ENCODE measurements at places on chromosomes 1 and 21. TPM values are rescaled to one million over a fixed set of nuclear protein-coding genes. Genes with fewer than 3 reads are reported as not detected.

Gene TFF1
- not detected for polyA plus RNA-seq

Gene CFHR3
- polyA plus RNA-seq, result 0.35 TPM

Gene FMO2
- polyA plus RNA-seq, result 0.40 TPM

Gene TMEM269
- 0.47 TPM for polyA plus RNA-seq

Gene PTPRF
- polyA plus RNA-seq, result 216 TPM

Gene PAPPA2
- polyA plus RNA-seq, result 77.1 TPM

Gene EDARADD
- polyA plus RNA-seq, result 6.2 TPM

Gene AHDC1
- polyA plus RNA-seq, result 46.0 TPM

Gene PRKACB
- 80.7 TPM for polyA plus RNA-seq

Gene CLCA4
- polyA plus RNA-seq, result 0.13 TPM

Gene PAQR6
- polyA plus RNA-seq, result 2.6 TPM

Gene RGS16
- polyA plus RNA-seq, result 1.7 TPM

Gene UBE2U
- not detected for polyA plus RNA-seq

Gene C1orf94
- polyA plus RNA-seq, result not detected

Gene OR10J1
- not detected for polyA plus RNA-seq

GRCh38 chr1:159949123-159949522 is 3.7 kb upstream of the IGSF9 start:
- no peak for DNase-seq

DNA sequence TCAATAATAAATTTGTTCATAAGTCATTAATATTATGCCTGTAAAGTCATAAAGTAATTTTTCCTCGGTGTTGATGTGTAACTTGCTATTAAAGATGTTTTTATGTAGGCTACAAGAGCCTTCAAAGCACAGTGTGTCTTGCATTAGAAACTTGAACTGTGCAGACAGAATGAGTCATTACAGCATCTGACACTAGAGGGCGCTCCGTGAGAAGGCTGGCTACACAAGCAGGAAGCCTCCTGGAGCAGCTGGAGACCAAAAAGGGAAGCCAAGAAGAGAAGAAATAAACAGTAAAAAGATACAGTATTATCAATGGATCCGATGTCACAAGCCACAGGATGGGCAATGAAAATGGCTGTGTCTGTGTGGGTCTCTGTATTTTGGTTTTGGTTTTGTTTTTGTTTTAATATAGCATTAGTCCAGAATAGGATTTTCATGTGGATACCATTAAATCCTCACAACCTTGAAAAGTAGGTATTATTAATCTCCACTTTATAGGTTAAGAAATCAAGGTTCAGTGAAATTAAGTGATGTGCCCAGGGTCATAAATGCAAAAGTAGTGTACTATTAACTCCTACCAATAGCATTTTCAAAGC is 16.1 kb upstream of the LRRC8D start:
- peak; percentile 53 for DNase-seq

DNA sequence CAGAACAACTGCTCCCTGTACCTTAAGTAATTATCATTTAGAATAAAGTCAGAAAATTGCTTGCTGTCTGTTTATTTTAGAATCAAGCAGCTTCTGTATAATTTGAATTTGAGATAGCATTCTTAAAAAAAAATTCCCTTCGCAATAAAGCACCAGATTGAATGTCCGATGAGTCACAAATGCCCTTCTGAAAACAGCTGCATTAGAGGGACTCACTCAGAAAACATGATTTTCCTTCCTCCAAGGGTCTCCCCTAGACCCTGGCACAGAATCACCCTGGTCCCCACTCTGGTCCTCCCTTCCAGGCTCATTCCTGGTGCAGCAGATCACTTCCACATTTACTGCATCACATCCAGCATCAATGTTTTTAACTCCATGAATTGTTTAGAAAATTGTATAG is 471.1 kb upstream of the VAMP3 start:
- DNase-seq, result no peak

DNA sequence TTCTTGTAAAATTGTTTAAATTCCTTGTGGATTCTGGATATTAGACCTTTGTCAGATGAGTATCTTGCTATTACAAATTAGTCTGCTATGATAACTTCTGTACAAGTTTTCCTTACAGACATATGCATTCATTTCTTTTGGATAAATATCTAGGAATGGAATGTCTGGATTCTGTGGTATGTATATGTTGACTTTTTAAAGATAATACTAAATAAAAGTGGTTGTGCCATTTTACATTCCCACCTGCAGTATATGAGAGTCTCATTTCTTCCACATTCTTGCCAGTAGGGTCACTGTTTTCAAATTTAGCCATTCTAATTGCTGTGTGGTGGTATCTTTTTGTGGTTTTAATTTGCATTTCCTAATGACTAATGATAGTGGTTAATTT is 53.9 kb downstream of the SYDE2 start:
- no peak for DNase-seq

DNA sequence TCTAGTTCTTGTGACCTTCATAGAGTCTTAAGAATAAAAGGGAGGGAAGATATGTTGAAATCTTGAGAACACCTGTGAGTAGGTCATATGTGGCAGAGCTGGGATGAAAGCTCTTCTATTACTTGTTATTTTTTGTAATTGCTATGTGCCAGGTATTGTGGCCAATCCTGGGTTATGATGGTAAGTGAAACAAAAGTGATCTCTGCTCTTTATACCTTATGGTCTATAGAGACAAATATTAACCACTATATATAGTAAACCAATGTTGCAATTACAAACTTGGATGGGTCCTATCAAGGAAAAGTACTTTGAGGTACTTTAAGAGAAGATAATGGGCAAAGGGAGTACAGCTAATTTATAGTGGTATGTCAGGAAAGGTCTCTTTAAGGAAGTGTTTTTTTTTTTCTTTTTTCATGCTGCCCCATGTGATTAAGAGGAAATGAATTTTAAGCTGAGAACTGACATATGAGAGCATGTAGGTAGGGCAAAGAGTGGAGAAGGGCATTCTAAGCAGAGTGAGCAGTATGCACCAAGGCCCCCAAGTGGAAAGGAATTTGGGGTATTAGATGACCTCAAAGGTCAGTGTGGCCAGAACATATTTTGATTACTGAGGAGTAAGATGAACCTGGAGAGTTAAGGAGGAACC is 43.3 kb downstream of the POU2F1 start:
- no peak for DNase-seq

DNA sequence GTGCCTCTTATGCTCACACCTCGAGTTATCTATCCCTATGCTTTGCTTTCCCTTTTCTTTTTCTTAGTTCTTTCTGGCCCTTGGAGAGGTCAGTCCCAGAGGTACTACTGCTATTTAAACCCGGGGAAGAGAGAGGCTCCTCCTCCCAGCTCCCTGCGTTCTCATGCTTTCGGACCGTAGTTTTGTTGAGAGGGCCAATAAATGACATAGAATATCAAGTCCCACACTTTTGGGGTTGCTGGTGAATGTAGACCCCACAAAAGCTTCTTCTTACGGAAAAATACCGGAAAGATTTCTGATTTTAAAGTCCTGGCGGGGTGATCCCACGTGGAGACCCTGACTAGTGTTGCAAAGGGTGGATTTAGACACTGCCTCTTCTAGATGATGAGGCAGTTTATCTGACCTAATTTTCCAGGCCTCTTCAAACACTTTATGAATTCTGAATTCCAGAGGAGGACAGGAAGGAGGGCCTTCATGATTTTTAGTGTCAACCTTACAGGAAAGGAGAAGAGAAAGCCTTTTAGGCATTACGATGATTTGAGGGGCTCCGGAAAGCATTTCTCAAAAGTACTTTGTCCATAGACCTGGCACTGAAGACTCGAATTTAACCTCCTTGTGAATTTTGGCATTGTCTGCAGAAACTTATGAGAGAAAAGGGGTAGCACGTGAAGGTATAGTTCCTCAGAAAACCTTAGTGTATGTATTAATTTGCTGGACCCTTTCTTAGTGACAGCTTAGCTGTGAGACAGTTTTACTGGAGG is 694 bp downstream of the TMEM167B start:
- DNase-seq, result no peak

GRCh38 chr1:26078286-26079177 is 11.1 kb upstream of the TRIM63 start:
- no peak for DNase-seq

- no peak for DNase-seq
Observed at GRCh38 chr1:244226435-244226834, 175.4 kb downstream of the ZBTB18 start.

GRCh38 chr1:170010443-170010842 is 64.1 kb downstream of the KIFAP3 start:
- no peak for DNase-seq

DNA sequence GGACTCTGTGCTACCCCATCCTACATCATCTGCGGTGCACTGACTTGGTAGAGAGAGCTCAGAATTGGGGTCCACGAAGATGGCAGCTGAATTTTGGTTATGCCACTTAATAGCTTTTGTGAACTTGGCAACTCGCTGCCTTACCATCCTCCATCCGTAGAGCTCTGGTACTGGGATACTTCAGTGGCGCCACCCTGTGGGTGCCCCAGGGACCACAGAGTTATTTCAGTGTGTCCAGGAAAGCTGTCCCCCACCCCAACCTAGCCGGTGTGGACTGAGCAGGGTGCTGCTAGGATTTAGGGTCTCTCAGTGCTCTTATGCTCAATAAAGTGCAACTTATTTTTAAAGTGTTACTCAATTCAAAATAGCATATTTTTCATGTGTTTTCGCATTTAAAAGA is 9.0 kb upstream of the USF1 start:
- DNase-seq, result no peak

DNA sequence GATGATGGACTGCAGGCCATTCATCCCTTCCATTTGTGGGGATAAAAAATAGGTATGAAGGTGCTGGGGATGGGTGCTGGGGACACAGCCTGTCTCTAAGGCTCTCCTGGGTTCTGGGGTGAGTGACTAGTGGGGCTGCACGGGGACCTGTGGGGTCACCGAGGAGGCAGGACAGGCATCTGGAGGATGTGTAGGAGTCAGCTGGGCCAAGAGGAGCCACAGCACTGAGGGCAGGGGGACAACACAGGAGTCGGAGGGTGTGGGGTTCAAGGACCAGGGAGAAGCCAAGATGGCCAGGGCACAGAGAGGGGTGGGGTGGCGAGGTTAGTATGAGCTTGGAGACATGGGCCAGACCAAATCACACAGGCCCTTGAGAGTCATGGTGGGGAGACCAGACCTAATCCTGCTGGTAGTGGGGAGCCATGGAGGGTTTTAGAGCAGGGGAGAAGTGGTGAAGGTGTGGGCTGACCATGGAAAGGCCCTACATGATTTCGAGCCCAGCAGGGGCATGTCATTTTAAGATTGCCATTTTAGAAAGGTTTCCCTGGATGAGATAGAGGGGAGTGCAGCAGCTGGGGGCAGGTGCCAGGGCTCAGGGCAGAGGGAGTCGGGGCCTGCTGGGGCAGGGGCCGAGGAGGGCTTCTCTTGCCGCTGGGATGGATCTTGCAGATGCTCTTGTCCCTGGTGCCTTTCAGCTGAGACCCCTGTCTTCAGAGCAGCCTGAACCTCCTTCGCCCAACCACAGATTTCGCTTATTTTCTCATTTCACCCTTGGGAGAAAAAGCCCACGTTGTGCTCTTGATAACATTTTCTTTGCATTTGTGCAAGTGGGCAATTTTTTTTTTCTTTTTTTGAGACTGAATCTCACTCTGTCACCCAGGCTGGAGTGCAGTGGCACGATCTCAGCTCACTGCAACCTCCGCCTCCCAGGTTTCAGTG is 22.7 kb downstream of the SERINC2 start:
- no peak for DNase-seq

DNA sequence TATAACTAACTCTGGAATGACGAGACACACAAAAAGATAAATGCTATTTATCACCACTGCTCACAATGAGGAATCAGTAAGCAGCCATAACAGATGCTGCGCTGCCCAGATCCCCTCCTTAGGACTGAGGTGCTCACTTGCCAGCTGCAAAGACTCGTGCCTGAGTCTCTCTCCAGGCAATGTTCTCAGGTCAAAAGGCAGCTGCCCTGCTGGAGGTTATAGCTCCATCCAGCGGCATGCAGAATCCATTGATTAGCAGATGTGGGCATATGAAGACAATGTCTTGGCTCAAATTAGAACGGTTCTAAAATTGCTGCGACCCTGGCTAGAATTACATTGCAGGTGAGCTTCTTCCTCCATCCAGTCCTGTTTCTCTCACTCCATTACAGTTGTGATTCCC is 328.2 kb upstream of the CHRM3 start:
- no peak for DNase-seq

- DNase-seq, result no peak
Observed at GRCh38 chr1:56097713-56098112, 481.6 kb downstream of the PLPP3 start.

GRCh38 chr1:161013488-161014230 is 7.3 kb downstream of the F11R start:
- no peak for DNase-seq

- no peak for DNase-seq
Observed at GRCh38 chr21:41480086-41480690, 27.8 kb downstream of the TMPRSS2 start.

DNA sequence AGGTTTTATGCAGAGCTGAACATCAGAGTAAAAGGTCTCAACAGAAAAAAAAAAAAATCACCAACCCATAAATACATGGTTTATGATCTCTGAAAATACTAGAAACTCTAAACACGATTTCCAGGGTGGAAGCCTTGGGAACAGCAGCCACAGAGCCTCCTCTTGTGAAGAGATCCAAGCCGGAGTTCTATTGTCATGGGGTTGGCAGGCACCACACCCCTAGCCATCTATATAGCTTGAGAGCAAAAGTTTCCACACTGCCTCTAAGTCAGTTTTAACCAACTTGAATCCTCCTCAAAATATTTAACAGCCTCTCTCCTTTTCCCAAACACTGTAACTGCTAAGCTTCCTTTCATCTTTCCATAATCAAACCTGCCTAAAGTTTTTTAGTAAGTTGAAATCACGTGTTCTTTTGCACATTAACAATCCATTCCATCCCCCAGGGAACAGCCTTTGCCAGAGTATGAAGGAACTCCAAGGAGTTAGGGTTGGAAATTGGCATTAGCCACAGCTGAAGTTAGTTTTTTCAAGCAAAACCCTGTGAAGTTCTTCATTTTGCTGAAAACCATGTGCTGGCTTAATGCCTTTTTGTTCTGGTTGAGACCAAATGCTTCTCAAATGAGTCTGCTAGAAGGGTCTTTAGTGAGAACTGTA is 13.8 kb upstream of the SEC16B start:
- no peak for DNase-seq

- DNase-seq, result no peak
Observed at GRCh38 chr1:119884711-119885110, 11.6 kb downstream of the ADAM30 start.

DNA sequence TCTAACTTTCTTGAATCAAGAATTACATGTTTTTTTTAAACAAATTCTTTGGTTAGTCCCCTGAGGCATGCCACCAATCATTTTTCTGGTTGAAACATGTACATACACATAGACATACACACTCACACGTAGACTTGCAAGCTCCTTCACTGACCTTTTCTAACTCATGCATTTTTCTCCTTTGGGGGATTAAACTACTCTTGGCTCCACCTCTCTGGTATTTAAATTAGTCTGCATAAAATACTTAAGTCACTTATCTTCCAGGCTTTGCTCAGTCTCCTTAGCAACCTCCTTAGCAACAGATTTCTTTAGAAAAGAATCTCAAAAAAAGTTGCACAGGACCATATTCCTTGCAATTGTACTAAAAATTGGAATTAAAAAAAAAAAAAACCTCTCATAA is 440.9 kb upstream of the LRRC7 start:
- no peak for DNase-seq

DNA sequence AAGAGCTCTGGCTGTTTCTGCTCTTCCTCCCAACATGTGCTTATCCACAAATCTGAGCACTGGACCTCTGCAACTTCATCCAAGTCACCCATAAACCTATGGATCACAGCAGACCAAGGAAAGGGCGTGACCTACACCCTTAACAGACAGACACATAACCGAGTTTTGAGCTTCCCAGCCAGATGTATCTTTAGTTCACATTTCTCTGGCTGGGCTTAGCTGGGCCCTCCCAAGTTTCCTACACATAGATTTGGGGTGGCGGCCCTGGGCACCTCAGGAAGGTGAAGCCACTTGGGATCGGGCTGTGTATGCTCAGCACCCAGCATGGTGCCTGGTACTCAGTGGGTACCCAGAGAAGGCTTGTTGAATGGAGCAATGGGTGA is 26.4 kb downstream of the FAAH start:
- no peak for DNase-seq

All from left renal pelvis (tissue), 4 donors.